Cortex of kidney (tissue), 1 donor: ENCODE measurements at places on chromosomes 5 and 9.

- DNase-seq: no peak
Observed at GRCh38 chr5:37833990-37834389, 5.9 kb downstream of the GDNF start.

GRCh38 chr5:95081982-95082381, 202.9 kb downstream of the MCTP1 start:
- DNase-seq: no peak

- DNase-seq: no peak
Observed at GRCh38 chr9:134230092-134230941, 66.0 kb upstream of the RNU6ATAC start.

DNA sequence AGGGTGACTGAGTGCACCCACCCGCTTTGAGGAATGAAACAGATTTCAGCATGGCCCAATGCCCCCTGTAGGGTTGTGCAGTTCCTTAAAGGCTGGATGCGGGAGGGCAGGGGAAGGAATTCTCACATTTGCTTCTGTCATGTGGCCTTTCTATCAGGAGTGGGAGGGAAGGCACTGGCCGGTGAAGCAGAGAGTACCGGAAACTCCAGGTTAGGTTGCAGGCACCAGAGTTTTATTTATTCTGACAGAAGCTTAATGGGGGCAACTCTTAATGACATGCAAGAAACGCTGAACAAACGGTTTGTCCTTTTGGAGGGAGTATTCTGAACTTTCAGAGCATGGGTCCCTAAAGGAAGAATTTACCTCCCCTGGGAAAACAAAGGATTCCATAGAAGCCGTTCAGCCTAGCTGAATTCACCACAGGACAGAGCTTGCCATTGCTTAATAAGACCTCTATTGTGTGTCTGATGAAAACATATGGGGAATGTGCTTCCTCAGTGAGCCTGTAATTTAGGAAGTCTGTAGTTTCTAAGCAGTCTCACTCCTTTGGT, 44.1 kb upstream of the EQTN start:
- DNase-seq: no peak

GRCh38 chr9:70229026-70229425, 29.8 kb upstream of the SMC5 start:
- DNase-seq: no peak

GRCh38 chr5:143279698-143280097, 123.8 kb downstream of the NR3C1 start:
- DNase-seq: no peak

- DNase-seq: no peak
Observed at GRCh38 chr5:1164696-1165630, 36.4 kb upstream of the SLC6A19 start.

DNA sequence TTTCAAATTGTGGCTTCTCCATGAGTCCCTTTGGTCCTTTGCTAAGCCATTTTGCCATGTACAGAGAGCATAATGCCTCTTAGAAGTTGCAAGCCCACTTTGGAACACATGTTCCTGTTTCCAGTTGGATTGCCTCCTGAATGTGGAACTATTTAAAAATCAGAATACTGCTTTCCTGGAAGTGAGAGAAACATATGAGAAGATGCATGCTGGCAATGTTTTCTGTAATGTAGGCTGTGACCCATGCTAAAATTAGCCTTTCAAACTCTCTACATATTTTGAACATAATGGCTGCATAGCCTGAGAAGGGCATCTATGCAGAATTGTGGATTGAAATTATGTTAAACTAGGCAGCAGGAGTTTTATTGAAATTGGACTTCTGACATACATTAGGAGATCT, 175.5 kb upstream of the PAPPA start:
- no peak for DNase-seq

- no peak for DNase-seq
Observed at GRCh38 chr9:100579665-100580064, 1.8 kb downstream of the CAVIN4 start.
